ENCODE measurements at places on chromosomes 7 and 10.

GRCh38 chr10:72736176-72736827, 44.4 kb downstream of the MCU start:
- no peak overlapping the region for H3K4me3 ChIP-seq
- no peak for DNase-seq
- no peaks in the 10 kb centered on the region for H3K36me3 ChIP-seq
- H3K27ac ChIP-seq = no peak overlapping the region
- no peaks in the 10 kb centered on the region for H3K27me3 ChIP-seq

DNA sequence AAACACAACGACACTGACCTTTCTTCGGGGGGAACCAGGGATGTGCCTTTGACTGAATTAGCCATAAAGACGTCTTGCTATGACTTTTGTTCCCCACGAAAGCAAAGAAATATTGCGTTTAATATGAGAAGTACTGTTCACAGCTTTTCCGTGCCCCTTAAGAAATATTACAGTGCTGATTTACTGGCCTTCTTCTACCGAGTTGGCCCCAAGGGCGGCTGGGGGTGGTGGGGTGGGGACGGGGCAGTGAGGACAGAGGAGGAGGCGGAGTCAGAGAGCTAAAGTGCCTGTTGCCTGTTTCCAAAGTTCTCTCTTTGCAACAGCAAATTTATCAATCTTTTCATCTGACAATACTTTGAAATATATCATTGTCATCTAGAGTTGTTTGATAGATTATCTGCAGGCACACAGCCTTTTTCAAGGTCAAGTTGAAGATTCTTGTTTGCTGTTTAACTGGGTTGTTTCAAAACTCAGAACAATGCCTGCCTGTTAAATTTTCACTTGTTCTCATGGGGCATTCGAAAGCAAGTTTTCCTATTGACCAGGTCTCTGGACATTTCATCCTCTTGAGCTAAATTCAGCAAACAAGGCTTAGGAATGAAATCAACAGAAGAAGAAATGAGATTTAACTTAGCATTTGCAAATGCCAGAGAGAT, 9.0 kb downstream of the PTF1A start:
- H3K4me1 ChIP-seq = no peaks in the 10 kb centered on the region
- H3K36me3 ChIP-seq = no peaks in the 10 kb centered on the region
- peaks cover 41% of the 10 kb centered on the region for H3K27me3 ChIP-seq
- H3K4me3 ChIP-seq = no peak overlapping the region

DNA sequence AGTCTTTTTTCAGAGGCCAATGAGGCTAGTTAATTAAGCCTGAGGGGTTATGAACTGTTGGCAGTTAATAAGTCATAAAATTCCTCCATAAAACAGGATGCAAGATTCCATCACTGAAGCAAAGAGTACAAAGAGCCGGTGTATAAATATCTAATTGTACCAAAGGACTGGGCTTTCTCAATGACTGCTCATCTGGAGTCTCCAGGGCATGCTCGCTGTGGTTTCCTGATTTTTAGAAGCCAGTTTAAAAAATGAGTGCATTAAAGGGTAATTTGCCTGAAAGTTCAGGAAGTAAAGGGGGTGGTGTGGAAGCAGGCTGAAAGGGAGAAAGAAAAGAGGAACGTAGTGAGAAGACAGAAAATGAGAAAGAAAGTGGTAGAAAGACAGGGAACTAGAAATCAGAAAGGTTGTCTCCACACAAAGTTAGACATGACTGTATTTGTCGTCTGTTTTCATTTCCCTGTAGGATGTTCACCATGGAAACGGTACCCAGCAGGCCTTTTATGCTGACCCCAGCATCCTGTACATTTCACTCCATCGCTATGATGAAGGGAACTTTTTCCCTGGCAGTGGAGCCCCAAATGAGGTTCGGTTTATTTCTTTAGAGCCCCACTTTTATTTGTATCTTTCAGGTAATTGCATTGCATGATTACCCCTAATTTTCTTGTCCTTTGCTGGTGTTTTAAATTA, 282.3 kb downstream of the TWIST1 start:
- H3K4me1 ChIP-seq = no peaks in the 10 kb centered on the region
- no peak overlapping the region for H3K27ac ChIP-seq
- DNase-seq = no peak
- no peaks in the 10 kb centered on the region for H3K36me3 ChIP-seq
- no peak overlapping the region for H3K4me3 ChIP-seq
- no peaks in the 10 kb centered on the region for H3K27me3 ChIP-seq

DNA sequence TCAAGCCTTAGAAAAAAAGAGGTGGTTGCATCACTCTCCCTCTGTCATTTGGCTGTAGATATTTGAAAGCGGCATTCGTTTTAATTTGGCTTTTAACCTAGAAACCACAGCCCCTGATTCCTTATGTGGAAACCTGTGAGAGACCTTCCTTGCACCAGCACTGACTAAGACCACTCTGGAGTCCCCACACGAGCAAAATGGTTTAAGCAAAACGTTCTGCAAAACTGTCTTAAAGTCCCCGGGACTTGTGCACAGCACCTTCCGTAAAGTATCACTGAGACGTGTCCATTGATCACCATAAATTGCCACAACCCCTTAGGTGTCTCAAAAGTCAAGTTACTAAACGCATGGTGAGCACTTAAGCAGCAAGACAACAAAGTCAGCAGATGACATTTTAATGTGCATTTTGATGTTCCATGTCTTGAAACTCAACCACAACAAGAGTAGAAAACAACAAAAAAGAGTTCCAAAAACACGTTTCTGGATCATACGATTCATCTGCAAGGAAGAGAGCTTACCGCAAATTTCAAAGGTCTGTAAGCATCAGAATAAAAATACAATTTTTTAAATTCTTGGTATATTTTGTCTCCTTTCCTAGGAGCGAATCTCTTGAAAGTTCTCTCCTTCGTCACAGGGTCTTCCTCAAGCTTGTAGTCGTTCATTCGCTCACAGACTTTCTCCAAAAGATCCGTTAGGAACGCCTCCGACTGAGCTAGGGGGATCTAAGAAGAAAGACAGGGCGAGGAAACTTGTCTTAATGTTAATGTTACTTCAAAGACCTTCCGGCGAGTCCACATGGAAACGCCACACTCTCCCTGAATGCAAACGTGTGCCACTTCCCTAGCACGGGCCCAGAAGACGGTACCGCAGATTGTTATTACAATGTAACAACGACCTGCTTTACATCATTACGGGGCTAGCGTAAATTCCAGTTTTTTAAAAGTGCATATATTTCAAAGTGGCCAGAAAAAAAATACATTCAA, 37.7 kb downstream of the CNPY1 start:
- DNase-seq = no peak
- peaks cover 4% of the 10 kb centered on the region for H3K4me1 ChIP-seq
- H3K36me3 ChIP-seq = no peaks in the 10 kb centered on the region
- H3K27me3 ChIP-seq = peaks cover 76% of the 10 kb centered on the region
- no peak overlapping the region for H3K4me3 ChIP-seq

GRCh38 chr10:131979336-131979735, 2.4 kb downstream of the BNIP3 start:
- no peak overlapping the region for H3K27ac ChIP-seq
- H3K4me3 ChIP-seq = no peak overlapping the region
- no peak for DNase-seq
- H3K4me1 ChIP-seq = peaks cover 27% of the 10 kb centered on the region

- peaks cover 2% of the 10 kb centered on the region for H3K36me3 ChIP-seq
- no peak overlapping the region for H3K27ac ChIP-seq
- H3K4me3 ChIP-seq = no peak overlapping the region
- H3K27me3 ChIP-seq = no peaks in the 10 kb centered on the region
- H3K4me1 ChIP-seq = peaks cover 4% of the 10 kb centered on the region
Observed at GRCh38 chr10:92181575-92181974, 109.3 kb downstream of the CPEB3 start.

DNA sequence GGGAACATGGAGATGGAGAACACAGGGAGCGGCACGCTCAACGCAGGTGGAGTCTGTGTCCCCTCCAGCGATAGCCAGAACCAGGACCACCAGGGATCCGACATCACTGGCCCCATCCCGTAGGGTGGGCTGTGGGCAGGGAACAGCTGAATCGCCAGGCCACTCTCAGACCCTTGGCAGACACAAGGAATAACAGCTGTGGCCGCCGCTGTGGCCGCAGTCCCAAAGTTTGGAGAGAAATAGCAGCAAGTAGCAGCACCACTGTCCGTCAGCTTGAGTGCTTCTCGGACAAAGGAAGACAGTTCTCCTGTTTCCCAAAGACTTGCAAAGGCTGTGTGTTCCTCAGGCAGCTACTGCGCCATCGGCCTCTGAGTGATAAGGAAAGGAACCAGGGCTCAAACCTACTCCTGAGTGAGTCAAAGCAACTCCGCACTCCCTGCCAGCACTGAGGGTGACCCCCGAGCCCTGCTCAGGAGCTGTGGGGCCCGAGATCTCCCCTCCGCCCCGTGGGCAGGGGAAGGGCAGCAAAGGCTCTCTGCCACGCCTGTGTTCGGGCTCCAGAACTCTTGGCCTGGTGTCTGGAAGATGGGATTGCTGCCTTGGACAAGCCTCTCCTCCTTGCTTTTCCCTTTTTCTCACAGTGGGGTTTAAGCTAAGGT, 82.3 kb upstream of the FAM20C start:
- DNase-seq = no peak
- H3K4me1 ChIP-seq = no peaks in the 10 kb centered on the region
- peaks cover 7% of the 10 kb centered on the region for H3K27me3 ChIP-seq

DNA sequence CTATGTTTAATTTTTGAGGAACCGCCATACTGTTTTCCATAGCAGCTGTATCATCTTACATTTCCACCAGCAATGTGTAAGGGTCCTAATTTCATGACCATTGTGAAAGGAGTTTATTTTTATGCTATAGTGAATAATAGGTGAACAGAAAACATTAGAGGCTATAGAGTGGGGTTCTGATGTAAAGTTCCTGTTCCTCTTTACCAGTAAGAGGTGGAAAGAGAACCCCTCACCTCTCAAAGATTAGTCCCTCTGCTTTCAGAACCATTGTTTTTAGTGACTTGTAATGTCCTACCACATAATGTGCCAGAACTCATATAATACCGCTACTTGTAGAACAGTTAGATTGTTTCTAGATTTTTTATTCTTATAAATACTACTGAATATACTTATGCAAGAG, 34.2 kb downstream of the SUFU start:
- no peaks in the 10 kb centered on the region for H3K4me1 ChIP-seq
- H3K27me3 ChIP-seq = no peaks in the 10 kb centered on the region
- no peak overlapping the region for H3K4me3 ChIP-seq
- DNase-seq = no peak

DNA sequence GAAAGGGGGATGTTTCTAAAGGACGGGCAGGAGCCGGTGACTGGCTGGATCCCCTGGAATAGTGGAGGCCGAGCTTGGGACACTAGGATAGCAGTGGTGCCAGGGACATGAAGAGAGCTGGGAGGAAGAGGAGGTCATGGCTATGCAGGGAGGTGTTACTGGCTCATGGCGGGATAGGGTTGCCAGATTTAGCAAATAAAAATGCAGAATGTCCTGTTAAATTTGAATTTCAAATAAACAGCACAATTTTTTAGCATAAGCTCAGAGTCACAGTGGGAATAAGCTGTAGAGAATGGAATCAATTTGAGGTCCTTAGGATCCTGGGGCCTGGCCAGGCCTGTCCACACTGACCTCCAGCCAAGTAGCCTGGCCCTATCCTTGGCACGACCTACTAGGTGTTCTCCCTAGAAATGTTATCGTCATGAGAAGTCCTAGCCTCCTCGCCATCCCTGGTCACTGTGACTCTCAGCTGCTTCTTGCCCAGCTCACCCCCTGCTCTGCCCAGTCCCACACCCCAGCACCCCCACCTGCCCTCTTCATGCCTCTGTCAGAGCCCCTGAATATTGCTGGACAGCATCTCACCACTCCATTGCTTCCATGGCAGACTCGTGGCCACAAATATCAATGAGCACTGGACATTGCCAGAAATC, 7.6 kb upstream of the KCP start:
- no peak overlapping the region for H3K27ac ChIP-seq
- H3K36me3 ChIP-seq = no peaks in the 10 kb centered on the region
- DNase-seq = no peak
- peaks cover 7% of the 10 kb centered on the region for H3K4me1 ChIP-seq

DNA sequence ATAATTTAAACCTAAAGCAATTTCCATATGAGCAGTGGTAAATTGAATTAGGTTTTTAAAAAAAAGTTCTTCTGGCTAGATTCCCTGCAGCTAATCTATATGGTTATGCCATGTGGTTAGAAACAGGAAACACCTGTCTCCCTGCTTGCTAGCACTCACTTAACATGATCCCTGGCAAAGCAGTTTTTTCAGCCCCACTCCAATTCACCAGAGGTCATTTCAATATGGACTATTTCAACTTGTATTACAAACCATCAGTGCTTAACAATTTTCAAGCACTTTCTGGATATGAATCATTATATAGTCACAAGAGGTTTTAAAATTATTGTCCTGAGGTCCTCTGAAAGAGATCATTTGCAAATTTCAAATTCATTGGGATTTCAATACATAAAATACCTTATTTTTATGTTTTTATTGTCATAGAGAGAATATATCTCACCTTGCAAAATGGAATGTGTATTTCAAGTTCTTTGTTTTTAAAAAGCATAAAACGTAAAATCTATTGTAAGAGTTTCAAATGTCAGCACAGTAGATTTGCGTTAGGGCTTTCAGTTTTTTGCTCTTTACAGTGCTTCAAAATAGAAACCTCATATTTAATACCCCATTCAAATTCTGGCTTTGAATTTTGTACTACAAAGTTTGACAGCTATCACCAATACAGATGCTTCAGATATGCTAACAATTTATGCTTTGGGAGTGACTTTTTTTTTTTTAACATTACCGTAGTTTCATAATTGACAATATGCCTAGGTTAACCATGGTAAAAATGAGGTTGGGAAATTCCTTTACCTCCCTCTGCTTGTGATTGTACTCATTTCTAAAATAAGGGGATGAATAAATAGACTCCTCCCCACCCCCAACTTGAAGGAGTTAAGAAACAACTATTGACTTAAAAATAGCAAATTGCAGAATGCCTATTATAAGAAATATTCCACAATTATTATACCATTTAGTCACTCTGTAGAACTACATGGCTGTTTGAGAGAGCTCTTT, 117.5 kb upstream of the HGF start:
- H3K36me3 ChIP-seq = no peaks in the 10 kb centered on the region
- H3K27me3 ChIP-seq = no peaks in the 10 kb centered on the region
- H3K4me1 ChIP-seq = no peaks in the 10 kb centered on the region
- no peak overlapping the region for H3K4me3 ChIP-seq

DNA sequence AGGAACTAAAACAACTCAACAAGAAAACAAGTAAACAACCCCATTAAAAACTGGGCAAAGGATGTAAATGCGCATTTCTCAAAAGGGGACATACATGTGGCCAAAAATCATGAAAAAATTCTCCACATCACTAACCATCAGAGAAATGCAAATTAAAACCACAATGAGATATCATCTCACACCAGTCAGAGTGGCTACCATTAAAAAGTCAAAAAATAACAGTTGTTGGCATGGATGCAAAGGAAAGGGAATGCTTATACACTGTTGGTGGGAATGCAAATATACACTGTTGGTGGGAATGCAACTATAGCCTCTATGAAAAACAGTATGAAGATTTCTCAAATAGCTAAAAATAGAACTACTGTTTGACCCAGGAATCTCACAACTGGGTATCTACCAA, 60.0 kb upstream of the LANCL2 start:
- H3K27ac ChIP-seq = no peak overlapping the region
- no peaks in the 10 kb centered on the region for H3K36me3 ChIP-seq
- H3K4me3 ChIP-seq = no peak overlapping the region
- H3K27me3 ChIP-seq = no peaks in the 10 kb centered on the region
- H3K4me1 ChIP-seq = peaks cover 26% of the 10 kb centered on the region
- DNase-seq = no peak

GRCh38 chr10:14171336-14171735, 159.4 kb downstream of the FRMD4A start:
- H3K4me1 ChIP-seq = peaks cover 13% of the 10 kb centered on the region
- H3K27ac ChIP-seq = no peak overlapping the region
- no peak overlapping the region for H3K4me3 ChIP-seq
- no peaks in the 10 kb centered on the region for H3K36me3 ChIP-seq
- peaks cover 54% of the 10 kb centered on the region for H3K27me3 ChIP-seq
- no peak for DNase-seq

Data from CD4-positive, CD25-positive, alpha-beta regulatory T cell (primary cell).